ENCODE measurements at places on chromosomes 6 and 20. TPM values are rescaled to one million over a fixed set of nuclear protein-coding genes. Genes with fewer than 3 reads are reported as not detected.

DNA sequence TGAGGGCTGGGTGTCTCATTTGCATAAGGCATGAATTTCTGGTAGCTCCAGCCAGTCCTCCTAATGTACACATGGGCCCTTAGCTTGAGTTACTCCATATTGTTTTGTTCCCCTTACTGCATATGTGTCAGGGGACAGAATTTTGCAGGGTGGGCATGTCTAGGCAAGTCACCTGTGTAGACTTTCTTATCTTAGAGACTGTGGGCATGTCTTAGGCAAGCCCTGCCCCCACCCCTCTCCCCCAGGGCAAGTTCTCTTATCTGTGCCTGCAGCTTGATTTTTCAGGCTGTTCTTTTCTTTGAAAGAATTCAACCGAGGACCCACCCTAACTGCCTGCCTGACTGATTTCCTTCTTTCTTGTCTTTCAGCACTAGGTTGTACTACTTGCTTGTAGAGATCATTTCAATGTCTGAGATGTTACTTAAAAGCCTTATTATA lies 32.1 kb downstream of the NHLRC1 start:
- DNase-seq, result no peak

- DNase-seq, result no peak
Observed at GRCh38 chr6:152356662-152357061, 280.5 kb downstream of the SYNE1 start.

HTR1E gene
- polyA plus RNA-seq, result not detected

DNA sequence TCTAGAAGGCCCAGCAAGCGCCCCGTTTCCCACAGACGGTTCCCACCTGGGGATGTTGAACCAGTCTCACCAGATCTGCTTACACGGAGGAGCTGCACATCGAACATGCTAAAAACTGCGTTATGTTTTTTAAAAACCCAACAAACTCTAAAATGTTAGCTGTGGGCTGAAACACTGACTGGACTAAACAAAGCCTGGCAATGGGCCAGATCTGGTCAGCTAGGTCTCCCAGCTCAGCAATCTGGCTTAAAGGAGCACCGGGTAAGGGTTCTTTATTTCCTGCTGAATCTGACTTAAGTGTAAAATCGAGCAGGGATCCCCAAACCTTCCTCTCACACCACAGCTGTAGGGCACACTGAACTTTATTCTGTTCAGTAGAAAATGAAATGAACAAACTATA lies 156.9 kb downstream of the FOXC1 start:
- no peak for DNase-seq

DNA sequence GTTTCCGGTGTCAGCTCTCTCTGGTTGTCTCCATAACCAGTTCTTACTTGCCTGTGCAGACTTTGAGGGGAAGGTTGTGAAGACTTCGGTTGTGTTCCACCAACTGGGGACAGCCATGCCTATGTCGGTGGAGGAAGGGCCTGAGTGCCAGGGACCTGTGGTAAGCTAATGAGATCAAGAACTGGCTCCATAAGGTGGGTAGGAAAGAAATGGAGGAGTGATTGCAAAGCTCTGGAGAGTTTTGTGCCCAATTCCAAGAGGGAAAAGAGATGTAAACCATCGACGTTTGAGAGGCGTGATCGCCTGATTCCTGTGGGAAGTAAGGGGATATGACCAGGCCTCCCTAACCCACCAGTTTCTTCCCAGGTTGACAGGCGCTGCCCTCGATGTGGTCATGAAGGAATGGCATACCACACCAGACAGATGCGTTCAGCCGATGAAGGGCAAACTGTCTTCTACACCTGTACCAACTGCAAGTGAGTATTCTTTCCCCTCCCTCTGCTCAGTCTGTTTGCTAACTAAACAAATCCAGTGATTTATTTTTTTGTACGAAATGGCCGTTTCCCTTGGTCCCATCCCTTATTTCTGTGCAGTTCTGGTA lies 893 bp downstream of the POLR1H start:
- no peak for DNase-seq

DNA sequence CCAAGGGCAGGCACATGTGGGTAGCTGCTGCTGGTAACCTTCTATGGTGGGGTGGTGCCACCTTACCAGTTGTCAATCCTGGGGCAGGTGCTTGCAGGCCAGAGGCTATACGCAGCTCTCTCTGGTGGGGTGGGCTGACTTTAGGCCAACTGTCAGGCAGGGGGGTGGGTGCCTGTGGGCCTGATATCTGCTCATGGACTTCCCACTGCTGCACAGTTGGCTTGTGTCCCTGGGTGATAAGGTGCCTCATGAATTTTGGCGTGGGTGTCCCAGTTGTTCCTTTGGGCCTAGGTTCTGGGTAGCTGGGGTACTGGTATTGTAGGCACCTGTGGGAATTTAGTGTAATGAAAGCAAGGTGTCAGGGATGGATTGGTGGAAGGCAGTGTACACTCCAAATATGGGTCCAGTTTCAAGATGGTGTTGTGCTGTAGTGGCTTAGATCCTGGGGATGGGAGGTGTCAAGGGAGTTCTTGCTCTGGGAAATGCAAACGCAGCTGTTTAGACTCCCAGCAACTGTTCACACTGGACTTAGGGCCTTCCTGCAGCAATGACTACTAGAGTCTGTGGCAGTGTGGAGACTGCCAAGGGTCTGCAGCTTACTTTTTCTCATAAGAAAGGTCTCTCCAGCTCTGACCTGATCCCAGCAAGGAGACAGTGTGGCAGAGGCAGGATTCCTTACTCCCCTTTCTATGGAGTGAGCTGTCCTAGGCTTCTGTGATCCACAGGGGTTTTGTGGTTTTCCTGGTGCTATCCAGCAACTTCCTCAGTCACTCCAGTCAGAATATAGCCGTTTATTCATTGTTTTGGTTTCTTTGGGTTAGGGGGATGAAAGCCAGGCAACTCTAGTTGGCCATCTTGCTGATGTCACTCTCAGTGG lies 128.2 kb downstream of the CRYBG1 start:
- no peak for DNase-seq

DNA sequence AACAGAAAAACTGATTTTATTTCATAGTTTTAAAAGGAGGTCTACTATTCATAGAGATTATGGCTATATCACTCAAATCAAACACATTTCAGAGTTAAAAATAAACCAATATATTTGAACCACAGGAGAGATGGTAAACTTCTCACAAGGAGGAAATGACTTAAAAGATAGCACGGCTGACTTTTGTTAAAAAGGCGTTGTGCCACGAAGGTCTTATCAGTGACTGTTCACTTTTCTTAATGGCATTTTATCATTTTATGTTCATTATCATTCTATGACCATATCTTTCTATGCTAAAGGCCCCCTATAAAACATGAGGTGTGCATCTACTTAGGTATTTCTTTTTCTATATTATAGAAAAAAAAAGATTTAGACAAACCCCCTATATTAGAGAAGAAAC lies 19.6 kb downstream of the ELOVL4 start:
- no peak for DNase-seq

DNA sequence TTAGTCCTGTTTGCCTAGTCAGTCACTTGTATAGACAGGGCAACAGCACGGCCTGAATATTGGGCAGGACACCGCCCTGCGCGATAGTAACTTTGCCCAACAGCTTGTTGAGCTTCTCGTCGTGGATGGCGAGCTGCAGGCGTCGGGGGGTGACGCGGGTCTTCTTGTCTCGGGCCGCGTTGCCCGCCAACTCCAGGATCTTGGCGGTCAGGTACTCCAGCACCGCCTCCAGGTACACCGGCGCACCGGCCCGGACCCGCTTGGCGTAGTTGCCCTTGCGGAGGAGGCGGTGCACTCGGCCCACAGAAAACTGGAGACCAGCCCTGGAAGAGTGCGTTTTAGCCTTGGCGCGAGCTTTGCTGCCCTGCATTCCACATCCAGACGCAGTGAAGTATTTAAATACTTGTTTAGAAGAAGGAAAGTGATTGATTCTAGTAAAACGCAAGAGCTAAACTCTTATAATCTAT lies 92.8 kb upstream of the BTN3A2 start:
- peak; percentile 26 for DNase-seq

DNA sequence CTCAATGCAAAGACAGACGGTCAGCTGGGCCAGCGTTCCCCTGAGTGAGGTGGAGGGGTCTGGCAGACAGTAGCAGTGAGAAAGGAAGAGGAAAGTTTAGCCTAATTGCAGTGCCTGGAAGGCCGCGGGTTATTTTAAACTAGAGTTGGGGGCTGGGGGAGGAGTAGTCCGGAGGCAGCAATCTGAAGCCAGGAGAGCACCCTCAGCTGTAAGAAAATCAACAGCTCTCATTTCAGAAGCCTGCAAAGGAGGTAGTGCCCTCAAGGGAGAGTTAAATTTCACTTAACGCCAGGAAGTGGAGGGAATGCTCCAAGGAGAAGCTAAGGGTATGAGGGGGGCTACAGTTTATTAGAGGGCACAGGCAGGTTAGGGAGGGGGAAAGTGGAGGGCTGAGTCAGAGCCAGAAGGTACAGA lies 26.9 kb downstream of the RING1 start:
- no peak for DNase-seq

DNA sequence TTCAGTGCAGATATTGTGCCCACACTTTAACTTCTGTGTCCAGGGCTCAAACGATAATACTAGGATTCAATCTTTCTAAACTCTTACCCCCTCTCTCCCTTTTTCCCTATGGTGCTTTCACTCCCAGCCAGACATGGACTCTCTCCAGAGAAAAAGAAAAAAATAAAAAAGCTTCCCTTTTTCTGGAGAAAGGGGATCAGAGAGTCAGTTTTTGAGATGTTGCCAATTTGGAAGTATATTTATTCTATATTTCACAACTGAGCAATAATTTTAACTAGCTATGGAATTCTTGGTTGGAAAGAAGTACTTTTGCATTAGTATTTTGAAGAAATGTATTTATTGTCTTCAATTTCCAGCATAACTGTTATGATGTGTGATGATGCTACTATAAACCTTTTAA lies 72.2 kb upstream of the ZFP64 start:
- no peak for DNase-seq

MACROD2 gene
- 3.0 TPM for polyA plus RNA-seq

- DNase-seq, result no peak
Observed at GRCh38 chr6:25181350-25181724, 97.8 kb upstream of the CARMIL1 start.

DNA sequence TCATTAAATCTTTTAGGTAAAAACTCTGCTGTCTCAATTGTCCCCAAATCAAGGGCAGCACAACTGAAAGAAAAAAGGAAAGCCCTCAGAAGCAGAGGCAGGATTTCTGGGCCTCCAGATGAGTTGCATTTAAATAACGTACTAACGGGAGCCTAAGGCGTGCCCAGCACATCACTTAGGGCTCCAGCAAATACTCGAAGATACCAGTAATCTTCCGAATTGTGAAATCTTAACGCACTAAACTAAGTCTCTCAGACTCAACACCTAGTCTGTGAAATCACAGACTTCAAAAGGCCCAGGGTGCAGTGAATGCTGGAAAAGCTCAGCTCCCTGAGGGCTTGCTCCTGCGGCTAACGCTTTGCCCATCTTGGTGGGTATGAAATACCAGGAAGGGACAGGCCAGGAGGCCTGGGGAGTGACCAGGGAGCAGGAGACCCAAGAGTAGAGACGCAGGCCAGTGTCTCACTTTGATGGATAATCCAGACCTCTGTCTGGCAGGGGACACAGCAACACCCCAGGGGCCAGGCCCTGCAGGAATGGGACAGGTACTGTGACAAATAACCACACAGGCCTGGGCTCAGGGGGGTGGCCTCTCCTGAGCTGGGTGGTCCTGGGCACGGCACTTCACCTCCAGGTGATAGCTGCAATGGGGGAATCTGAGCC lies 36.4 kb downstream of the RRBP1 start:
- no peak for DNase-seq

DACT2 gene
- 0.60 TPM for polyA plus RNA-seq

GRCh38 chr20:50284811-50285375 lies 94.3 kb downstream of the CEBPB start:
- DNase-seq, result no peak

DNA sequence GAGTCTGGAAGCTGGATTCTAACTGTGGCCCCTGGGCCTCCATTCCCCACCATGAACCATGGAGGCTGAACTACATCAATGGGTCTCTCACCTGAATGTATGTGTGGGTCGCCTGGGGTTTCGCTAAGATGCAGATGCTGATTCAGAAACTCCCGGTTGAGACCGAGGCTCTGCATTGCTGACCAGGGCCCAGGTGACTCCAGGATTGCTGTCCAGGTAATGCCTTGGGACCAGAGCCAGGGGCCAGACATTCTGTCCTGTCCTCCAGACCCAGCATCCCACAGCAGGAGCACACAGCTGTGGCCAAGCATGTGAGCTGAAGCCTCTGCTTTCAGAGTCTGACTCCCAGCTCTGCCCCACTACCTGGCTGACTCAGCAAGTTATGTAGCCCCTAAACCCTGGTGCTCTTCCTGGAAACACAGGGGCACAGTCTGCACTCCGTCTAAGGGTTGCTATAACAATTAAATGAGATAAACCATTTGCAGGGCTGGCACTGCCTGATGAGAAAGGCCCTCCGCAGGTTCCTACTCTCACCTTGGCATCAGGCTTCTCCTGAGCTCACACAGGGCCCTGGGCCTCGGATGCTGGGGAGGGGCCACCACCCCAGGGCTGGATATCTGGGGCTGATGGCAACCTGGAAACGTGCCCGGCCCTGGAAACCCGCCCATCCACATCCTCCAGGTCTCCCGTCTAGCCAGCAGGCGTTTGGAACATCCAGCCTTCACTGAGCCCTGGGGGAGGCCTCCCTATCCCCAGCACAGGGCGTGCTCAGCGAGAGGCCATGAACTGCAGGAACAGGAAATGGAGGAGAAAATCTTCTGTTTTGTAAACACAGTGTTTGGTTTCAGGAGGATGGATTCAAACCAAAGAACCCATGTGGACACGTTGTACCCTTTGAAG lies 175.7 kb downstream of the DLL1 start:
- no peak for DNase-seq

DNA sequence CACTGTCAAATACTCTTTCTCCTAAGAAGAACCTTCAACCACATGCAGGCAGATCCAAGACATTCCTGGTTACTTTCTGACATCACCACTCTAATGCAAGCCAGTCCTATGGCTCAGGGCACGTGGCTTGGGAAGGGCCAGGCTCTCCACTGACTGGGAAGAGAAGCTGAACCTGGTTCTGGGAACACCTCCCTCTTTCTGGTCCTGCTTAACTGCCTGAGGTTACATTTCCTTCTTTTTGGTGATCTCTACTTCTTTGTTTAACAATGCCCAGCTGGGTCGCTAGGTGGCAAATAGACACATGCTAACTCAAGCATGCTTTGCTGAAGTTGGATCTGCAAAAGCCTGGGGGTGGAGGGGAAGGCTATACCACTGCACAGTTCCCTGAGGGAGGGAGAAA lies 249.8 kb downstream of the GMDS start:
- no peak for DNase-seq

GRCh38 chr20:7673841-7674240 lies 266.4 kb downstream of the HAO1 start:
- no peak for DNase-seq

GRCh38 chr6:117530467-117531242 lies 48.2 kb downstream of the DCBLD1 start:
- no peak for DNase-seq

DNA sequence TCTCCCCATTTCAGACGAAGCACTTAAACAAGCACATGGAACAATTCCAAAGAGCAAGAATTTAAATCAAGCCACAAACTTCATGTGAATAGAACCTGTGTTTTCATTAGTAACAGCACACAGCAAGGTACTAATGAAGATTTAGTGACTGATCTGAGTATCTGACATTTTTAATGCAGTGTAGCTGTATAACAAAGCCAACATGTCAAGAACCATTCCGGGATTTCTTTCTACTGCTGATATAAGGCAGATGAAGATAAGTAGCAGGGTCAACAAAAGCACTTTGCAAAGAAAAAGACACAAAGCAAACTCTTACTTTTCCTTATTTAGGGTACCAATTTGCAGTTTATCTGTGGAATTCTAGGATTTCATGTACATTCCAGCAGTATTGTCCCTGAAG lies 11.3 kb downstream of the SLC17A5 start:
- no peak for DNase-seq

RSPH4A gene
- polyA plus RNA-seq, result 0.28 TPM

TASP1 gene
- 11.0 TPM for polyA plus RNA-seq

THEMIS gene
- 0.15 TPM for polyA plus RNA-seq

- no peak for DNase-seq
Observed at GRCh38 chr20:22762576-22763256, 178.3 kb upstream of the FOXA2 start.
